ENCODE measurements at places on chromosomes 13 and 19. TPM values are rescaled to one million over a fixed set of nuclear protein-coding genes. Genes with fewer than 3 reads are reported as not detected.

GRCh38 chr19:33887891-33888290 lies 91.2 kb downstream of the KCTD15 start:
- DNase-seq: no peak

ZNF284 gene
- total RNA-seq: 1.4 TPM

ZNF154 gene
- 6.0 TPM for total RNA-seq

- no peak for DNase-seq
Observed at GRCh38 chr13:66659701-66660467, 570.3 kb downstream of the PCDH9 start.

DNA sequence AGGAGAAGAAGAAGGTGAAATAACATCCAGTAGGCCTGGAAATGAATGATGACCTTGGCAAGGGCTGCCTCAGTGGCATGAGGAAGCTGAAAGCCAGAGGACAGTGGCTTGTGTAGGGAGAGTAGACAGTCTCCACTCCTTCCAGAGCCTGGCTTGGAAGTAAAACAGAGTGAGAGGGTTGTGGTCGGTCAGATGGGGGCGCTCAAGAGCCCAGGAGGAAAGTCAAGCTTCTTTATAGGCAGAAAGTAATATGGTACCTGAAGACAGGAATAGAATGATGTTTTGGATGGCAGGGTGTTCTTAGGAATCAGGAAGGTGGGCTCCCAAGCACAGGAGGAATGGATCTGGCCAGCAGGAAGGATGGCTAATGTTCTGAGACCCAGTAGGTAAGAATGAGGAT lies 75.1 kb upstream of the TSC22D1 start:
- DNase-seq: no peak

DNA sequence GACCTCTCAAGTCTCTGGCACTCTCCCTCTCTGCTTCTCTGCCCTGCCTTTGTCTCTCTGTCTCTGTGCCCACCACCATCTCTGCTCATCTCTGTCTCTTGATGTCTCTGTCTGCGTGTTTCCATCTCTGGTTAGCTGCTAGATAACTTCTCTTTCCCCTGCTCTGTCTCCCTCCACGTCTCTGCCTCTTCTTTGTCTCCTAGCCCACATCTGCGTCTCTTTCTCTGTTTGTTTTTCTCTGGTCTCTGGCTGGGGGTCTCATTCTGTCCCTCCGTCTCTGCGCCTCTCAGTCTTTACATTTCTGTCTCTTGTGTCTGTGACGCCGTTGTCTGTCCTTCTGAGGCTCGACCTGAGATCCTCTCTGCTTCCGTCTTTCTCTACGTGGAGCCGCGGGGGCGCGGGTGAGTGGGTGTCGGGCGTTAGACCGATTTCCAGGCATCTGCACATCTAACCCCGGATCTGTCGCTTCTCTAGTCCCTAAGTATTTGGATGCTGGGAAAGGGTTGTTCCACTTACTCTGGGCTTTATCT lies 386 bp downstream of the GIPR start:
- no peak for DNase-seq

- DNase-seq: no peak
Observed at GRCh38 chr19:2290441-2291184, 8.6 kb upstream of the PEAK3 start.

- no peak for DNase-seq
Observed at GRCh38 chr19:6947745-6948144, 60.4 kb downstream of the ADGRE1 start.

FFAR2 gene
- total RNA-seq: 0.97 TPM

PDE4C gene
- total RNA-seq: 1.3 TPM

MIA gene
- total RNA-seq: 1.00 TPM

ZNF577 gene
- 9.4 TPM for total RNA-seq

GAMT gene
- 51.6 TPM for total RNA-seq

- no peak for DNase-seq
Observed at GRCh38 chr13:25992076-25992475, 59.7 kb downstream of the SHISA2 start.

ZNF653 gene
- 5.3 TPM for total RNA-seq

DNA sequence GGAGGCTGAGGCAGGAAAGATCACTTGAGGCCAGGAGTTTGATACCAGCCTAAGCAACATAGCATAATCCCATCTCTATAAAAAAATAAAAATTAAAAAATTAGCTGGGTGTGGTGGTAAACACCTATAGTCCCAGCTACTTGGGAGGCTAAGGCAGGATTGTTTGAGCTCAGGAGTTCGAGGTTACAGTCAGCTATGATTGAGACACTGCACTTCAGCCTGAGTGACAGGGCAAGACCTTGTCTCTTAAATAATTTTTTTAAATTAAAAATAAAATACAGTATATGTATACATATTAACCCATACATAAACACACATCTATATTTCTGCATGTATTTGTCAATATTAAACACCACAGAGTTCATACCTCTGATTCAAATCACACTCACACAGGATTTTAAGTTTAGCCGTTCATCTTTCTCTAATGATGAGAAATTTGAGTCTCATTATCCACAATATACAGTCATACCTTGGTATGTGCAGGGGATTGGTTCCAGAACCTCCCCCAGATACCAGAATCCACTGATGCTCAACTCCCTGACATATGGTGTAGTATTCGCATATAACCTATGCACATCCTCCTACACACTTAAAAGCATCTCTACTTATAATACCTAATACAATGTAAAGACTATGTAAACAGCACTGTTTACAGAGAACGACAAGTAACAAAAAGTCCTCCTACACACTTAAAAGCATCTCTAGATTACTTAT lies 44.7 kb downstream of the PSPC1 start:
- DNase-seq: no peak

DNA sequence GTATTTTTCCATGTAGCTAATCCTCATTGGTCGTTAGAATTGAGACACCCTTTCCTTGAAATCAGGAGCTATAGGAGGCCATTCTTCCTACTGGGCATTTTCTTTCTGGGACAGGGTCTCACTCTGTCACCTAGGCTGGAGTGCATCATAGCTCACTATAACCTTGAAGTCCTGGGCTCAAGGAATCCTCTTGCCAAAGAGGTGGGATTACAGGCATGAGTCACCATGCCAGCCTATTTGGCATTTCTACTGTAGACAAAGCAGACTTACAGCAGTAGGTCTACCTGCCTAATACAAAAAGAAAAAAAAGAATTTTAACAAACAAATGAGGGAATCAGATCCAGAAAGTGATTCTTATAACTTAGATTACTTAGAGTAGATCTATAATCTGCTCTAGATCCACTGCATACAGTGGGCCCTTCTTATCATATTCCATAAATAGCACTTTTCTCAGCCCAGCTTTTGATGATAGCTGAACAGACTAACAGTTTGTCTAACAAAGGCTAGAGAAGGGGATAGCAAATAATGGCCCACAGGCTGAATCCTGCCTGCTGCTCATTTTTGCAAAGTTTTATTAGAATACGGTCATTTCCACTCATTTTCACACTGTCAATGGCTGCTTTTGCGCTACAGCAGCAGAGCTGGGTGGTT lies 36.7 kb upstream of the USPL1 start:
- DNase-seq: no peak

MBD3L2 gene
- not detected for total RNA-seq

GRCh38 chr13:41981951-41982715 lies 21.2 kb upstream of the VWA8 start:
- no peak for DNase-seq

DNA sequence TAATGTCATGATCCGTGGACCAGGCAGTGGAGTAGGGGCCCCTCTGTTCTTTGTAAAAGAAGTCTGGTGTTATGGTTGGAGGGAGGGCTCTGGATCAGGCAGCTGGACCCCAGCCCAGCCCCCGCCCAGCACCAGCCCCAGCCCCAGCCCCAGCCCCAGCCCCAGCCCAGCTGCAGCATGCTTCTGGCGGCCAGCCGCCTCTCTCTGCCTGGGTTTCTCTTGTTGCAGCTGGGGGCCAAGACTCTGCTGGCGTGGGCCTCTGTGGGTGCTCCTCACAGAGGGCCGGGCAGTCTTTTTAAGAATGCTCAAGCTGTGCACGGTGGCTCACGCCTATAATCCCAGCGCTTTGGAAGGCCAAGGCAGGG lies 17.9 kb downstream of the DOT1L start:
- no peak for DNase-seq

ZSCAN5C gene
- total RNA-seq: not detected

AZU1 gene
- 1.1 TPM for total RNA-seq

BCAM gene
- total RNA-seq: 86.8 TPM

- DNase-seq: no peak
Observed at GRCh38 chr13:75798353-75799255, 162.5 kb downstream of the LMO7 start.

- no peak for DNase-seq
Observed at GRCh38 chr13:47008318-47008717, 111.5 kb upstream of the HTR2A start.

- no peak for DNase-seq
Observed at GRCh38 chr19:36093146-36093662, 17.7 kb upstream of the OVOL3 start.

LILRB4 gene
- total RNA-seq: 1.2 TPM

GPR183 gene
- 1.1 TPM for total RNA-seq

GFY gene
- not detected for total RNA-seq

DNA sequence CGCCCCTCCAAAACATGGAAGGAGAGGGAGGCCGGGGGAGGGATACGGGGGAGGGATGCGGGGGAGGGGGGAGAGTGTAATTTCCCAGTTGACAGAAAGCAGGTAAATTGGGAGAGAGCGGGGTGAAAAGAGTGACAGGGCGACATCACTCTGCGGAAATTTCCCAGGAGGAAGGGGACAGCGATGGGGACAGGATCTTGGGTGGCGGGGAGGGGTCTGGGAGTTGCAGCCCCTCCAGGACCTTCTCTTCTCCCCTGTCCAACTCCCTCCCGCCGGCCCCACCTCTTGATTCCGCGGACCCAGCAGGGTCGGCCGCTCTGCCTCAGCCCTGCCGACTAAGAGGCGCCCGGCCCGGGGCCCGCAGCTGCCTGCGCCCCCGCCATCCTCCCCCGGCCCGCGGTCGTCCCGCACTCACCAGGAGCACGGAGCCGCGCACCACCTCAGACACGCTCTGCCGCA lies 108.0 kb upstream of the DOCK9 start:
- no peak for DNase-seq

DNA sequence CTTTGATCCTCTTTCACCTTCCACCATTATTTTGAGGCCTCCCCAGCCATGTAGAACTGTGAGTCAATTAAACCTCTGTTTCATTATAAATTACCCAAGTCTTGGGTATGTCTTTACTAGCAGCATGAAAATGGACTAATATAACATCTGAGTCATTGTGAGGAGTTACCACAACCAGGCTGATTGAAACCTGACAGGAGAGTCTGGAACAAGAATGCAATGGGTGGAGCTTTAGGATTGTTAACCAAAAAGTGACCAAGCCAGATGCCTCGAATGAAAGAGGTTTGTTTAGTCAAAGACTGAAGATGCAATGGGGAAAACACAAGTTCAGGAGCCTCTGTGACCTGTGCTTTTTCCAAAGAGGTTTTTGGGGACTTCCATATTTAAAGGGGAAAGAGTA lies 659.0 kb downstream of the SLITRK6 start:
- DNase-seq: no peak

NHLRC3 gene
- 13.2 TPM for total RNA-seq

KLK8 gene
- not detected for total RNA-seq

GRCh38 chr19:29650772-29651387 lies 14.4 kb upstream of the PLEKHF1 start:
- peak; percentile 12 for DNase-seq

NPHS1 gene
- total RNA-seq: not detected

DNA sequence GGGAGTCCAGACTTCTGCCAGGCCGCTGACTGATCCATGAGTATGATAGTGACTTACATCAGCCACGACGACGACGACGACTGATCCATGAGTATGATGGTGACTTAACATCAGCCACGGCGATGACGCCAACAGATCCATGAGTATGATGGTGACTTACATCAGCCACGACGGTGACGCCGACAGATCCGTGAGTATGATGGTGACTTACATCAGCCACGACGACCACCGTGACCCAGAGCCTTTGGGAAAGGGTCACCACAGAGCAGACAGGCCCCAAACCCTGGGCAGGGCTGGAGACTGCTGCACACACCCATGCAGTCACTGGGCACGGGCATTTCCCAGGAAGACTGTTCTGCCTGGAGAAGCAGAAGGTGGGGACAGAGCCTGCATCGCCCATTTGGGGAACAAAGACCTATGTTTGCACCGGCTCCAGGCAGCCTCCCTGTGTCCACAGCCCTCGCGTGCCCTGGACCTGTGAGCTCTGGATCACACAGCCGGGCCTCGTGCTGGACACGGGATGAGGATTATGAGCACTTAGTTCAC lies 130.9 kb upstream of the SPACA7 start:
- peak; percentile 67 for DNase-seq

- no peak for DNase-seq
Observed at GRCh38 chr19:885536-886224, 7.3 kb downstream of the MED16 start.

DNA sequence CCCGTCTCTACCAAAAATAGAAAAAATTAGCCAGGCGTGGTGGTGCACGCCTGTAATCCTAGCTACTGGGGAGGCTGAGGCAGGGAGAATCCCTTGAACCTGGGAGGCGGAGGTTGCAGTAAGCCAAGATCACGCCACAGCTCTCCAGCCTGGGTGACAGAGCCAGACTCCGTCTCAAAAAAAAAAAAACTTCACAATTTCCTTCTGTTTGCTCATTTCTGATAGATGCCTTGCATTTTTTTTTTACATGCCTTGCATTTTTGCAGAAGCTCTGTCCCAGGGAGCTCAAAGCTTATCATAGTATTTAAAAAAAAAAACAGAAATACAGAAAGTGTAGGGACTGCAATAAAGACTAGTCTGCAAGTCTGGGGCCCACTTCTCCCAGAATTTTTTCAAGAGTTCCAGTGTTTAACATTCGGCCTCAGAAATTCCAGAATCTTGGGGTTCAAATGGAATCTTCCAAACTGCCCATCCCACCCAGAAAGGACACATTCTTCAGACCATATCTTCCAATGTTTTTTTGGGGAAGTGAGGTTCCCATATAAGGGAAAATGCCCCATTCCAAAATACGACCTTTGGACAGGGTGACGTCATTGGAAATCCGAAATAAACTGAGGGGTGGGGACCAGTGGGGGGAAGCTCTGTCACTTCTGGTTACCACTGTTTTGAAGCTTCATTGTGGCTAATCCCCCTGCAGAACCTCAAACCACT lies 17.2 kb upstream of the RAB8A start:
- DNase-seq: no peak

IFNL2 gene
- total RNA-seq: not detected

TRIM13 gene
- total RNA-seq: 19.2 TPM

DNA sequence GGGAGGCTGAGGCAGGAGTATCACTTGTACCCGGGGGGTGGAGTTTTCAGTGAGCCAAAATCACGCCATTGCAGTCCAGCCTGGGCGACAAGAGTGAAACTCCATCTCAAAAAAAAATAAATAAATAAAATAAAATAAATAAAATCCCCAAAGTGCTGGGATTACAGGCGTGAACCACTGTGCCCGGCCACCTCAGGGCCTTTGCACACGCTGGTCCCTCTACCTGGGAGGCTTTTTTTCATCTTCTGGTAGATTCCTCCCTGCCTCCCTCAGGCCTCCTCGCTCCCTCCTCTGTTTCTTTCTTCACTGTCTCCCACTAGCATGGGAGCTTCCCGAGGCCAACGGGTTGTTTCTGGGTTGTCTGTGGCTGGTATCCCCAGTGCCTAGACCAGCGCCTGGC lies 15.1 kb downstream of the MYBPC2 start:
- no peak for DNase-seq
